Brain pericyte (primary cell): ENCODE measurements at places on chromosomes 6 and 20.

- DNase-seq = no peak
Measured at GRCh38 chr6:122422003-122422402, 22.6 kb downstream of the HSF2 start.

DNA sequence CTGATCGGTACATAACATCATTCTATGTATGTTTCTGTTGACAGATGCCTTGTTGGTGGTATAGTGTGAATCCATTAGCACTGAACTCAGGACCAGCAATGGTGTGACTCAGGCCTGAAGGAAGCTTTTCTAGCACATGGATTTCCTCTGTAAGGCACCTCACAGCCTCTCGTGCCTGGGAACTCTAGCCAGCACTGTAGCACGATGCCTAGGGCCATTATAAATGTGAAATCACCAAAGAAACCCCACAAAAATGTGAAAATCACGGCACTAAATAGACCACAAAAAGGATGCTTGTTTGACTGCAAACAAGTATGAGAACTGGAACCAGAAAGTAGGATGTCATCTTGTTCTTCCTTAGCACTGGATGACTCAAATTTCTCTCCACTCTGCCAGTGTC lies 63.7 kb upstream of the NKX2-2 start:
- DNase-seq = no peak

DNA sequence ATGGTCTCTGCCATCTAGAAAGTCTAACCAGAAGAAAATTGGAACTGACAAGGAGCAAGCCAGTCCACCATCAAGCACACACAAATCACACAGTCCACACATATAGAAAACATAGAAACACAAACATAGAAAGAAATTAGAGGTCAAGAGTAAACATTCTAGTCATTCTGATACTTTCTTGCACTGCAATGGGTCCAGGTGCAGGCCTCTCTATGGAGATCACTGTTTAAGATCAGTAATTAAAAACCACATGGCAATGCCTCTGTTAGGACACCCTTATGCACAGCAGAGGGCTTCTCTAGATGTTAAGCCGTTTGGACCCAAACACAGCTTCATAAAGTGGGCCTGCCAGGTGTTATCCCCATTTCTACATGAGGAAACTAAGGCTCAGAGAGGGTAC lies 42.8 kb upstream of the SLC22A23 start:
- no peak for DNase-seq

DNA sequence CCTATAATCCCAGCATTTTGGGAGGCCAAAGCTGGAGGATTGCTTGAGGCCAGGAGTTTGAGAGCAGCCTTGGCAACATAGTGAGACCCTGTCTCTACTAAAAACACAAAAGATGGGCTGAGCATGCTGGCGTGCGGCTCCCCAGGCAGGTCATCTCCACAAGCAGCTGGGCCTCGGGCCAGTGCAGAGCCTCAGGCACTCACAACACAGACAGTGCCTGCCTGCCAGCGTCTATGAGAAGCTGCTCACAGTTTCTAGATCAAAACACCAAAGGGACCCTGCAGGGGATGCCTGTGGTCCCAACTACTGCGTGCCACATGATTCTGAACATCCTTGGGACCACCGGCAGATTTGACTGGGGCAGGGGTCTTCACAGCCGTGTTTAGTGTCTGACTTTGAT lies 59.4 kb downstream of the GINS1 start:
- DNase-seq = no peak

GRCh38 chr6:145294942-145295341 lies 440.4 kb downstream of the EPM2A start:
- DNase-seq = no peak

- no peak for DNase-seq
Measured at GRCh38 chr6:113103634-113104361, 753.3 kb upstream of the MARCKS start.

DNA sequence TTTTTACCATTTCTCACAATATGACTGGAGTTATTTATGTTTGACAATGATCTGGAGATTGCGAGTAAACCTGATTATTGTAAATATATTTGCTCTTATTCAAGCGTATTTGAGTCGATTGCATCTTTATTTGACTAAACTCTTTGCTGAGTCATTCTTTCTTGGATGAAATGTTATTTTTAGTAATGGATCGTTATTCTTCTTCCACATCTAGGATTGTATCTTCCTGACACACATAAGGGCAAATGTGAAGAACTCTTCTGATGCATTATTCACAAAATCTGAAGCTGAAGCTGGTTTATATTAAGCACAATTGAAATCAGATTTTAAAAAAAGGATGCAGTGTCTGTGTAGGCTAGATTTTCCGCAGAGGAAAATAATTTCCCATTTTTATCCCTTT lies 68.2 kb downstream of the SEL1L2 start:
- DNase-seq = no peak

DNA sequence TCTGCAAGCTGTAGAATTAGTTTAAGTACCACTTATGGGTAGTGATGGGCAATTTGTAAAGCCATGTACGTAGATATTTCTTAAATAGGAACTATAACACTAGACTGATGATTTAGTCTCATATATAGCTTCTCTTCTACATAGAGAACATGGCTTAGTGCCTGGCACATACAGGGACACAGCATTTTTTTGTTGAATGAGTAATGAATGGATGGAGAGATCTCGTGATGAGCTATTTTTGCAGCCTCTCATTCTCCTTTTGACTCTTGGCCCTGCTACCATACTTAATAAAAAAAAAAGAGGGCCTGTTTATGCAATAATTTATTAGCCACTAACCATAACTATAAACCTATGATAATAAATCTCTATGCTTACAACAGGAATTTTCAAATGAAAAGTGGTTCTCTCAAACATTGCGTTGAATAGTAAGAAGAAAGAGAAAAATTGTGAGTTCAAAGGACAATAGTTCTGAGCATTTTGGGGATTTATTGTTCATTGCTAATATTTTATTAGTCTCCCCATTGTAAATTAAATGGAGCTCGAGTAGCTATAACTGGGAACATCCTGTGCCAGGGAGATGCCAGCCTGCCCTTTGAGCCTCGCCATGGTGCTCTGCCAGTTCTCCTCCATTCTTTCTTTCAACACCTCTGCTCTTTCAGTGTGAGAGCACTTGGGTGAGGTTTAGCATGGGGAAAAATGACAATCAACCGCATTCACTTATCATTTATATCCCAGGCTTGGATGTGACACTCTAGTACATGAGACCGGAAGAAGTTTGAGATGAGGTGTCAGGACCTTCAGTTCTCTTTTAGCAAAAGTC lies 14.7 kb upstream of the RCAN2 start:
- no peak for DNase-seq

DNA sequence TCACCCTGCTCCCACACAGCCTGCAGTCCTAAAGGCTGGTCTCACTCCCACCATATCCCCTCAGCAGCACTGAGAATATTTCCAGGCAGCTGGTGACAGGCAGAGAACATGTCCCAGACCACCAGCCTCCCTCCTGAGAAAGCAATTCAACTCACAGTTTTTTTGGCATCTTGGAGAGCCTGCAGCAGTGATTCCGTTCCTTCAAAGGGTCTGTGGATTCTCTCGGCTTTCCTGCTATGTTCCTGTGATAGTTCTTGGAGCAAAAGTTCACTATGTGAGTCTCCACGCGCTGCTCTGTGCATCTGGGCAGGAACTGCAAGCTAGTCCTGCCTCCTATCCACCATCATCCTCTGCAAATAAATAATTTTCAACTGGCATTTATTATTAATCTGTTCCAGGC lies 448.3 kb upstream of the HSF2 start:
- no peak for DNase-seq

GRCh38 chr6:106134906-106135634 lies 48.9 kb downstream of the PRDM1 start:
- DNase-seq = no peak

DNA sequence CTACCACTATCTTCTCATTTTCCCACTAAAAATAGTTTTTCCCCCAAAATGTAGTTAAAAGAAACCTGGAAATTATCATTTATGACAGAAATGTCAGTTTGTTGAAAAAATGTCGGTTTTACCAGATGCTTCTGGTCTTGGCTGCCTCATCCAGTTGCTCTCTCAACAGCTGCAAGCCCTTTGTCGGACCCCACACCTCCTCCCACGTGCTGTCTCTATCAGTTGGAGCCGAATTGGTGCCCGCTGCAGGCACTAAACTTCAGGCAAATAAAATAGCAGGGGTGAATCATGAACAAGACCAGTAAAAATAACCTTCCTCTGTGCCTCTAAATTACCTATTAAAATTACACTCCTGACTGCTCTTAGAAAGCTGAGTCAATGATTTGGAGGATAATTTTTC lies 129.5 kb upstream of the CEP162 start:
- DNase-seq = no peak

GRCh38 chr20:45592574-45593189 lies 13.6 kb upstream of the WFDC8 start:
- no peak for DNase-seq

GRCh38 chr6:110484321-110484720 lies 7.9 kb upstream of the SLC22A16 start:
- DNase-seq = no peak

GRCh38 chr20:15556869-15557268 lies 1016.4 kb downstream of the KIF16B start:
- no peak for DNase-seq

GRCh38 chr6:151716526-151716932 lies 91.0 kb upstream of the ESR1 start:
- DNase-seq = no peak

DNA sequence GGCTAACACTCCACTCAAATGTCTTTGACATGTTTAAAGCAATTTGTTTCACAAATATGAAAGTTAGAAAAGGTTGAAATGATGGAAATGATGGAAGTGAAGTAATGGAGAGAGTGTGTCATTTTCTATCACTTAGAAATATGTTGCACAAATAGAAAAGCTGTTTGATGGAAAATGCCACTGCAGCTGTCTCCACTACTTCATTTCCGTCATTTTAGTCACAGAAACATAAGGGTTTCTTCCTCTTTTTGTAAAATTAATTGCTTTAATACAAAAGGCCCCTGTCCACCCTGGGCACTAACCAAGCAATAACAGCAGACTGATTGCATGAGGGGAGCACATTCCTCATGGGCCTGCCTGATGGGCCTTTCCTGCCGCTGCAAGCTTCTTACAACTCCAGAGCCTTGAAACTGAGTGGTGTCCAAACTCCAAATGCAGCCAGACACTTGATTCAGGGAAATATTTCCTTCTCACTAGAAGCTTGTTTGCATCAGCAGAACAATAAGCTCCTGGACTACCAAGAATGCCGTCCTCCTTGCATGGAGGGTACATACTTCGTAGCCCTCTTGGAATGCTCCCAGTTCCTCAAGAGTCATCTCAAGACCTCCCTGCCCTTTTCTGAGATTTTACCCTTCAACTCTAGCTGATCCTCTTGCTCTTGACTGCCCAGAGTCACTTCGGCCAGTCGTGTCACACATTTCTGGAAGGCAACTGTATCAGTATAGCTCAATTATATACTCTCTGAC lies 36.1 kb downstream of the F13A1 start:
- no peak for DNase-seq

GRCh38 chr20:31515775-31516107 lies 1.5 kb downstream of the HM13 start:
- no peak for DNase-seq

DNA sequence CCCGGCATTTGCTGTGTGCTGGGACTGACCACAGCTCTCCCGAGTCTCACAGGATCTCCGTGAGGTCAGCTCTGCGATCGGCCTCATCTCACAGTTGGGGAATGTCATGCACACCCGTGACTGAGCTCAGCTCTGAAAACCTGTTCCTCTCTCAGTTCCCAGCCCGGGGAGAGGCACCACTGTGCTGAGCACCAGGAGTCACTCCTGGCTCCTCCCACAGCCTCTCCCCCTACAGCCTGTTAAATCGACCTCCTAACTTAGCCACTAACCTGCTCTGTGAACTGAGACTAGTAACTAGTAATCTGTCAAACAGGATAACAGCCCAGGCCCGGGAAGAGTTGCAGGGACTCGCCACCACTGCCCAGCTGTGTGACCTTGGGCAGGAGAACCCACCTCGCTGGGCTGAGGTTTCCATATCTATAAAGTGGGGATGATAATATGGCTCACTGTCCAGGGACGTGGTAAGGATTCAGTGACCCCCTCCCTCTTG lies 20.1 kb upstream of the NOL4L start:
- no peak for DNase-seq

GRCh38 chr20:37895166-37895565 lies 7.8 kb upstream of the VSTM2L start:
- DNase-seq = no peak

- DNase-seq = no peak
Measured at GRCh38 chr6:139470997-139471396, 96.5 kb upstream of the CITED2 start.

DNA sequence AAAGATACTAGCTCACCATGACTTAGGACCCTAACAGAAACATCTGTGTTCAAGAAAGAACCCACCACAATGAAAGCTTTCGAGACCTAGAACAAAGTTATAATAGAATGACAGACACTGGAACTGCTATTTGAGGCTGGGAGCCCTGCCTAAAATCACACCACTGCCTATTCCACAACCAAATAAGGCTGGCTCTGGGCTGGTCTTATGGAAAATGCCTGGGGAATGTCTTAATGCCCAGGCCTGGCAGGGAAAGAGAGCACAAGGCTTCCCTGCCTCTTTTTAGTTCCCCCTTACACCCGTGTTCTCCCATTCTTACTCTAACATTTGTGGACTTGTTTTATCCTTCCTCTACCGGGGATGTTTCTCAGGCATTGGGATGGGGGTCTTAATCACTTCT lies 5.6 kb upstream of the METTL24 start:
- DNase-seq = no peak

- DNase-seq = no peak
Measured at GRCh38 chr20:59320426-59320825, 20.0 kb downstream of the EDN3 start.

GRCh38 chr6:136793363-136793762 lies 1.1 kb upstream of the MAP3K5 start:
- DNase-seq = no peak

DNA sequence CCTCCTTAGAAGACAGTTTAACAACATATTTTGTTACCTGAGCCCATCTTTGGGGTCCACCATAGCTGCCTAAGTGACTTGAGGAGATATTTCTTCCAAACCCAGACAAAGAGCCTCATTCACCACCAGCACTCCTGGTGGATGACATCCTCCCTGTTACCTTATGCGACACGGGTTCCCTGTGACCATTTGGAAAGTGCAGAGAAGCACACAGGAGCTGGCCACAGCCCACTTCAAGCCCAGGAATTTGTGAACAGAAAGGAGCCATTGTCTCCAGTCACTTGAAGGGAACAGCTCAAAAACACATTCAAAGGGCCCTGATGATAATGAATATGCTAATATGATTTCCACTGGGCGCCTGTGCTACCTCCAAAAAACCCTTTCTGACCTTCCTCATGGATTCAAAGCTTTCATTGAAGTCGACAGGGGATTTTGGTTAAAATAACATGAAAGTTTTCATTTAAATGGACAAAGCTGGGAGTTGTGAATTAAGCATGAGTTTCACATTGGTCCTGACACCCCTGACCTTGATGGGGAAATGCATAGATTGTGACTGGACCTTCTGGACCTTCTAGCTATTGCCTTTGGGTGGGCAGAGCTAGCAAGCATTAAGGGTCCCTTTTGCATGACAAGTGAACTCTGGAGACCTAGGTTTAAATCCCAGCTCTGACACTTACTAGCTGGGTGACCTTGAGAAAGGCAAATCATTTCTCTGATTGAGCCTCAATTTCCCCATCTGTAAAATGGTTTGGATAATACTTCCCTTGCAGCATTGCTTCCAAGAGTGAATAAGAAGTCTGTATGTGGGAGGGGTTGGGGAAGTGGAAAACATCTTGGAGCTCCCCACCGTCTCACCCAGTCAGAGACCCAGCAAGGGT lies 83.3 kb upstream of the SIRPA start:
- no peak for DNase-seq
